ENCODE measurements at places on chromosomes 2 and 18.

GRCh38 chr18:3603421-3604234 lies 153.7 kb downstream of the TGIF1 start:
- DNase-seq = peak; percentile 78

GRCh38 chr2:28405537-28405936 lies 12.9 kb downstream of the FOSL2 start:
- no peak for DNase-seq

DNA sequence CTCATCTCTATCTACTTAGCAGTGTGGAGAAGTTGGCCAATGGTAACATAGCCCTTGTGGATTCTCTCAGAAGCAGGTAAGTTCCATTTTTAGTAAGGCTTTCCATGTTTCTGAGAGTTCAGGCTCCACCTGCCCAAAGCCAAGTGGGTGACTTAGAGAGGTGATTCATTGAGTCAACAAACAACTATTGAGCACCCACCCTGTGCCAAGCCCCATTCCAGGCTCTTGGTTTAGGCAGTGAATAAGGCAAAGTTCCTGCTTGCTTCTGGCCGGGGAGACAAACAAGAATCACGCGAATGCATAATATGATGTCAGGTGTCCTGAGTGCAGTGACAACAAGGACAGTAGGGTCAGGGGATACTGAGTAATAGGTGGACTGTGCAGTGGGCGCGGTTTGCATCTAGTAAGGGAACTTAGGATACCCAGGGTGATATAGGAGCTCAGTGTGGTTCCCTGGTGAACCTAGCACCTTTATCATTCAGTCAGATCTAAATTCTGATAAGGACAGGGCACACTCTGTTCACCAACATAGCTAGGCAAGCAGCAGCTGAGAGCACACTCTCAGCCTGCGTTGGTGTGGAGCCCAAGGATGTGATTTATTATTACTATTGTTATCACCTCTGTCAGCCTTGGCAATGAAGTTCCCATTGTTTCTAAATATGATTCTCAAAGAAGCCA lies 31.7 kb upstream of the KCTD1 start:
- DNase-seq = no peak

DNA sequence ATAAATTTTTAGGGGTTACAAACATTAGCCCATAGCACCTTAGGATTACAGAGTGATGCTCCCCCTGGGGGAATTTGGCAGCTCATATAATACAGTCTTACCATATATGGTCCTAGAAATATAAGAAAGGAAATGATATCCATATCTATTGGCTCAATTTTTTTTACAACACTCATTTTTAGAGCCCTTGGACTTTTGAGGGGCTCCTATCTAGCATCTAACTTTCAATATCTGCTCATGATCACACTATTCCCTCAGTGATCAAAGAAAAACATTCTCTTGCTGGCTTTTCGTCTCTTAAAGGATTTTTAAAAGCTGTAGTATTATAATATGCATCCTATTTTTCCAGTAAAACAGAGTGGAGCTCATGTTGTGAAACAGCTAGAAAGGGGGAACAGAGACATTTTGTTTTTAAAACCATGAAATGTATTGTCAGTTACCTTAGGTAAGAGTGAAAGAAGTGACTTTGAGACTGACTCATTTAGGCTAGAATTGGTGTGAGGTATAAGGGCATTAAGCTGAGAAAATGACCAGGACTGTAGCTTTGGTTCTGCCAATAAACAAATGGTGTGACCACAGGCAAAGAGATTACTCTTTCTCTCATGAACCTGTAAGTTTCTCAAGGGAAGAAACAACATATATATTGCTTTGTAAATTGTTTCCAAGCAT lies 65.8 kb downstream of the ALPK2 start:
- DNase-seq = peak; percentile 47

GRCh38 chr2:30145826-30146336 lies 926 bp upstream of the YPEL5 start:
- no peak for DNase-seq

DNA sequence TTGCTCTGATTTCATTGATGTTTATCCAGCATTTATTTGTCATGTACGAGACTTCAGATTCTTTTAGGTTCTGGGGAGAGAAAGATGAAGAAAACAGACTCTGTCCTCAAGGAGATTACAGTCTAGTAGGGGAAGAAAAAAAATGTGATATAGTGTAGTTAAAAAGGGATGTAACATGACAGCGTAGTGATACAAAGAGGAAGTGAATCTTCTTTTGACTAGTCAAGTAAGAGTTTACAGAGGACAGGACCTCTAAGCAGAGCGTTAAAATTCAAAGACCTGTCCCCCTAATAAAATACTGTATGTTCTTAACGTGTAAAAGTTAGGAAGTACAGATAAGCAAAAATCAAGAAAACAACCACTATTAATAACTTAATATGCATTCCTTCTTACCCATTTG lies 47.7 kb downstream of the NCOA1 start:
- no peak for DNase-seq

GRCh38 chr2:238299803-238300202 lies 11.4 kb upstream of the PER2 start:
- no peak for DNase-seq

DNA sequence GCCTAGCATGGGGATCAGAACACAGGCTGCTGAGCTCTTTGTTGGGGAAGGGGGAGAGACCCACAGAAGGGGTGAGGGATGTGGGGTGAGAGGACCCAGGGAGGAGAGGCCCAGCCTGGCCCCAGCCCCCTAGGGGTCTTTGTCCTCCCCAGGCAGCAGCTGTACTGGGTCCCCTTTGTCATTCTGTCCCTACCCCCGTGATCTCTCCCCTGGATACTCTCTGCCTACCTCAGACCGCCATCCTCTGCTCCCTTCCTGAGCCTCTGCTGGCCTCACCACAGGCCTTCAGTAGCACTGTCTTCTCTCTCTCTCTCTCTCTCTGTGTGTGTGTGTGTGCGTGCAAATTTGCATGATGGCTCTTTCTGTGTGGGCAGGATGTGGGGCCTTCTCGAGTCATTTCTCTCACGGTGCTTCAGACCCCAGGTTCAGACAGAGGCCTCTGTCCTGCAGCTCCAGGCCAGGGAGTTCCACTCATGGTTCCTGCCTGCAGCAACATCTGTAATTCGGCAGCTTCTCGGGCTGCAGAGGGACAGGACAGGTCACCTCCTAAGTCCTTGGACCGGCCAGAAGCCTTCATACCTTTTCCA lies 1.4 kb downstream of the PSD4 start:
- peak; percentile 92 for DNase-seq

- no peak for DNase-seq
Measured at GRCh38 chr2:182897137-182897536, 30.7 kb upstream of the FRZB start.

DNA sequence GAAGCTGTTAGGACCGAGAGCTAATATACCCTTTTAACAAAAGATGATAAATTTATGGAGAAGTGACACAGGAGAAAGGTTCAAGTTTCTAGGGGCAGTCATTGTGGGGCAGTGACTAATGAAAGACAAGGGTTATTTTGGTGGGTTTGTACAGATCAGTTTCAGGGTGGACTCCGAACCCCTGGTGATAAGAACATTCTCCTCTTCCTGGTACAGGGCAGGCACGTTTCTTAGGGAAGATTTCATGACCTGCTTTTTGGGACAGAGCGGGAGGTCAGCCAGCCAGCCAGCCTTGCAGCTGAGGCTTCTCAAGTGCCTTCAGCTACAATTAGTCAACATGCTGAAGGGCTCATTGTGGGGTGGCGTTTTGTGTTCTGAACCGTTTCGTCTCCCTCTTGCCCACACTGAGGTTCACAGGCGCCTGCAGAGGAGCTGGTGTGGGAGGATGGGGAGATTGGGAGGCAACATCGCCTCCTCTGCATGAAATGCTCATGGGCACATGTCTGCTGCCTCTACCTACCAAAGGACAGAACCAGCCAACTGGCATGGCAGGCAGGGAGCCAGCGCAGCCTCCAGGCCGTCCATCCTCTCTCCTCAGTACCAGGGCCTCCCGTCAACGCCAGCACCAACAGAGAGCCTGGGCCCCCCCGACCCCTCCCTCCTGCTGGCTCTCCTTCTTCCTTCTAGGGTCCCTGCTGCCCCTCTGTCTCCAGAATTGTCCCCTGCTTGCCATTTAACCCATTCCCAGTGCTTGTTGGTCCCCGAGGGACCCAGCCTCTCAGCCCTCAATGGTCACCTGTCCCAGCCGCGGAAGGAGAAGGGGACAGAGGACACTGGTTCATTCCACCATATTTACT lies 9.6 kb downstream of the CHMP1B start:
- no peak for DNase-seq

DNA sequence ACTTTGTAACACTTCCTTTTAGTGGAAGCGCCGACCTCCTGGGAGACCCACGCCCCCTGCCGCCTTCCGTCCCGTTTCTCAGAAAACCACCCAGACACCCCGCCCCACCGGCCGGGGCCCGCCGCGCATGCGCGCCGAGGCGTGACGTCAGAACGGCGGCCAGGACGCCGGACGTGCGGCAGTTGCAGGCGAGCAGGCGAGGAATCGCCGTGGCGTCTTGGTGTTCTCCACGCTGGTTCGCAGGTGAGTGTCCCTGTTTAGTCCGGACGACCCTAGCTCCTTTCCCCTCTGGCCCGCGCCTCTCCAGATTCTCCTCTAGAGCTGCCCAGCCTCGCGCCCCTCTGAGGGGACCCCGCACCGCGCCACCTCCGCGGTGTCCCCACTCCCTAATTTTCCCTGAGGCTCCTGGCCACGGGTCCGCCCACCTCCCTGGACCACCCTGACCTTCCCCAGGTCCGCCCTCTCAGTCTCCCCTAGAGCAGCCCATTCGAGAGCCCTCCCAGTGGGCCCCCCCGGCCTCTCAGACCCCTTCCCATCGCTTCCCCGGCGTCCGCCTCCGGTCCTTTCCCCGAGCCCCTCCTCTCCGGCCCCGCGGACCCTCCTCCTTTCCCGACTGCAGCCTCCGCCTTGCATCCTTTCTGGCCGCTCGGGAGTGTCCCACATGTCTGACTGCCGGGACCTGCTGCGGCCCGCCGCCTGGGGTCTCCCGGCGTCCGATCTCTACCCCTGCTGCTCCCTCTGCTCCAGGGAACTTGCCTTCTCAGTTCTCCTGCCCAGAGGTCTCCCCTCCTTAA lies at the start of gene PLEKHB2:
Gene PLEKHB2, plus strand, starts transcription at position 181 of the 794 bp plus-strand sequence. CDS start 15,606 bp downstream, outside the sequence.
- peak; percentile 96 for DNase-seq

DNA sequence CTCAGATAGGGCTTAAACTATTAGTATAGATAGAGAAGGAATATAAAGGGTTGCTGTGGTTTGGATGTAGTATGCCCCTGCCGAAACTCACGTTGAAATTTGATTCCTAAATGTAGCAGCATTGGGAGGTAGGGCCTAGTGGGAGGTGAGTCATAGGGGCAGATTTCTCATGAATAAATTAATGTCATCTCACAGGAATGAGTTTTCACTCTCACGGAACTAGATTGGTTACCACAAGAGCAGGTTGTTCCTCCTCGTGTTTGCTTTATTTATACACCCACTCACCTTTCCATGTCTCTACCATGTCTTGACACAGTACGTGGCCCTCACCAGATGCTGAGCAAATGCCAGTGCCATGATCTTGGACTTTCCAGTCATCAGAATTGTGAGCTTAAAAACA lies 218.2 kb downstream of the RBM43 start:
- no peak for DNase-seq

DNA sequence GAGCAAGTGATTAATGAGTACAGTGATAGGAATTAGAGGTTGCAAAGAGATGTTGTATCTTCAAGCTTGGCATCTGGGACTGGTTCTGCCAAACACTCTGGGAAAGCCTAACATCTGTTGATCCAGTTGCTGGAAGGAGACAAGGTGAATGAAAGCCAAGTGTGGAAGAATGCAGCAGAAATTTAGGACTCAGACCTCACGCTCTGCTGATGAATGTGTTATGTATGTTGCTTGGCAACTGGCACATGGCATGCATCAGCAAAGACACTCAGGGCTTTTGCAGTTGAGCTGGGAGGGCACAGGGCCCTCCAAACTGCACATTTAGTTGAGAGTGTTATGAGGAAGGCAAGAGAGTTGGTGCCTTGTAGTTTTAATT lies 105.5 kb downstream of the COLEC12 start:
- no peak for DNase-seq

GRCh38 chr2:186426153-186427016 lies 59.7 kb upstream of the ZC3H15 start:
- DNase-seq = peak; percentile 27

GRCh38 chr18:48862678-48863270 lies 88.0 kb downstream of the SMAD7 start:
- no peak for DNase-seq

DNA sequence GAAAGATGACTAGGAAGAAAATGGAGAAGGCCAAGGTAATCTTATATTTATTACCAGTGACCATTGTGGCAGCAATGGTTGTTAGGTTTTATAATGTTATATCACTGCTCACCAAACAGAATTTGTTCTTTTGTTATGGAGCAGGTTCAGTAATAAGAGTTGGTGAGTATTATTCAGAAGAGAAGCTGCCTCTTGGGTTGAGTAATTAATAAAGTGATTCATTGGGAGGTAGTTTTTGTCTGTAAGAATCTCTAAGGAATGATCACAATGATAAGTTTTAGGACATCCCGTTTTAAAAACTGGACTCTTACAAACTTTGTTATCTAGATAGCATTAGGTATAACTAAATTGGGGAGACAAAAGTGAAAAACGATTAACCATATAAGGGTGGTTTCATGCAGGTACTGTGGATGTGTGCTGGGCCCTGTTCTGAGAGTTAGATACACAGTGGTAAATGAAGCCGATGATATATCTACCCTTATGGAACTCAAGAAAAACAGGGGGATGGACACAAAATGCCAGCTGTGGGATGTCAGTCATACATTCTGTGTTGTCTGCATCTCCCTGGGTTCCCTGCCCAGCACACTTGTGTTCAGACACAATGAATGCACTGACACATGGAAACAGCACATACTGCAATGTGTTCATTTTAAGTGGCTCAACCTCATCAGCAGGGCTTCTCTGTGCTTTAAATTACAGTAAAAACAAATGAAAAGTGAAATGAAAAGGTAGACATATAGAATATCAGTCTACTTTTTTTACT lies 7.5 kb downstream of the MAP4K4 start:
- no peak for DNase-seq

- no peak for DNase-seq
Measured at GRCh38 chr2:226767056-226767813, 32.4 kb downstream of the IRS1 start.

DNA sequence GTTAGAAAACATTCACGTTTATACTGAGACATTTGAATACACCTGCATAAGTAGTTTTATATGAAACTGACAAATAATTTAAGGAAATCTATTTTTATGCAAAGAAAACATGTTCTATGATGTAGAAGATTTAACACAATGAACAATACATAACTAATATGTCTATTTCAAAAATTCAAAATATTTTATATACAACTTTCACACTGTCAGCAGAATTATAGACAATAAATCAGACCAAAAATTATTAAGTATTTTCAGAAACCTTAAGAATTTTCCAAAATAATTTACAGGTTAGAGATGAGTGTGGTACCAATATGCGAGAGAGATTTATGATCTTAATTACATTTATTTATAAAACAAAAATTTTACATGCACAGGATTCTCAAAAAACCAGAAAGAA lies 1561.0 kb upstream of the ZEB2 start:
- no peak for DNase-seq

GRCh38 chr2:194819367-194819766 lies 837.7 kb upstream of the SLC39A10 start:
- no peak for DNase-seq

DNA sequence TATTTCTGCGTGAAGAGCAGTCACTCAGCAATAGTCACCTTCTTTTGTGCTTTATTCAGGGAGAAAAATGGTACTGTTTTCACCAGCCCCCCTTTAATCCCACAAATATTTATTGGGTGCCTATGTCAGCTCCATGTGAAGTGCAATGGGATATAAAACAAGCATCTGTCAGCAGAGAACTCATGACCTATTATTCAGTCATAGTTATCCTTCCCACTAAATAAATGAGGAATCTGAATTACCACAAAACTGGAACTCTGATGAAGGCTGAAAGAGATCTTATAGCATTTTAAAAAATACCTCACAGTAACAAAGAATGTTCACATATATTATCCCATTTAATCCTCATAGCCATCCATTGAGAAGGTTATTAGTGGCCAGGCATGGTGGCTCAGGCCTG lies 45.8 kb downstream of the DHX57 start:
- DNase-seq = no peak

All from activated CD4-positive, alpha-beta T cell treated with anti-CD3 and anti-CD28 coated beads, Interleukin-2, amount 50 U/mL, for 16 hours (primary cell).